ENCODE measurements at places on chromosomes 6 and 20.

DNA sequence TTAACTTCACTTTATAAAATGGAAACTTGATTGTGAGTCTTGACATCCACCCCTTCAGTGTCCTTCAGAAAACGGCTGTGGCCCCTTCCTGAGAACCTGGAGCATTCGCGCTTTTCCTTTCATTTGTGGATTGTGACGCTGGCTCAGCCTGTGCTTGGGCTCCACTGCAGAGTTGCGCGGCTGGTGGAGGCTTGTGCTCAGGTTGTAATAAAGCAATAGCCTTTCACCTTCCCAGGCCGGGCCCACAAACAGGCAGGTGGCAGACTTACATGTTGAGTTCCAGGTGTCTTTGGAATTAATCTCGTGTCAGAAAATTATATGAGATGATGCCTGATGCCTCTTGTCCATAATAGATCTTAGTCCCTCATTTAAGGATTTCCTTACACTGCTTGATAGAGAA lies 199.9 kb downstream of the CDH4 start:
- no peak for DNase-seq

DNA sequence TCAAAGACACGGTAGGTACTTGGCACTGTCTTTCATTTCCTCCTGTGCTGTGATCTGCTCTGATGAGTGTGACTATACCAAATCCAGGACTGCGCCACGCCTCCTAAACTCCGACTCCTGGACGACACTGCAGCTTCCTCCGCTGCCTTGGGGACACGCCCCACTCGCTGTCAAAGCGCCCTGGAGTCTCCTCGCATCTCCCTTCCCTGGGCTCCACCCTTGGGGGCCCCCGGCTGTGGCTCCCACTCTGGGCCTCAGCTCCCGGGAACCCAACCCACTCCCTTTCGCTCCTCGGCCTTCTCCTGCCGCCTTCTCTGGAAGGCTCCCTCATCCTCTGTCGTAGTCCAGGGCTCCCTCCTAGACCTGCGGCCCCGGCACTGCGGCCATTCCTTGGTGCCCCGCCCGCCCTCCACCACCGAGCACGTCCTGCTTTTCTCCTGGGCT lies 61.2 kb downstream of the RSPH3 start:
- no peak for DNase-seq

- no peak for DNase-seq
Measured at GRCh38 chr6:44932651-44933091, 395.5 kb upstream of the RUNX2 start.

DNA sequence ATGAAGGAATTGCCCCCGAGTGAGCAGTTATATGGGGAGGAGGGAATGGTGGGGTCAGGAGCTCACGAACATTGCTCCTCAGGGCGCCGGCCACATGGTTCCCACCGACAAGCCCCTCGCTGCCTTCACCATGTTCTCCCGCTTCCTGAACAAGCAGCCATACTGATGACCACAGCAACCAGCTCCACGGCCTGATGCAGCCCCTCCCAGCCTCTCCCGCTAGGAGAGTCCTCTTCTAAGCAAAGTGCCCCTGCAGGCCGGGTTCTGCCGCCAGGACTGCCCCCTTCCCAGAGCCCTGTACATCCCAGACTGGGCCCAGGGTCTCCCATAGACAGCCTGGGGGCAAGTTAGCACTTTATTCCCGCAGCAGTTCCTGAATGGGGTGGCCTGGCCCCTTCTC lies 7.2 kb downstream of the CTSA start:
- no peak for DNase-seq

GRCh38 chr20:22346716-22347115 lies 237.7 kb downstream of the FOXA2 start:
- no peak for DNase-seq

DNA sequence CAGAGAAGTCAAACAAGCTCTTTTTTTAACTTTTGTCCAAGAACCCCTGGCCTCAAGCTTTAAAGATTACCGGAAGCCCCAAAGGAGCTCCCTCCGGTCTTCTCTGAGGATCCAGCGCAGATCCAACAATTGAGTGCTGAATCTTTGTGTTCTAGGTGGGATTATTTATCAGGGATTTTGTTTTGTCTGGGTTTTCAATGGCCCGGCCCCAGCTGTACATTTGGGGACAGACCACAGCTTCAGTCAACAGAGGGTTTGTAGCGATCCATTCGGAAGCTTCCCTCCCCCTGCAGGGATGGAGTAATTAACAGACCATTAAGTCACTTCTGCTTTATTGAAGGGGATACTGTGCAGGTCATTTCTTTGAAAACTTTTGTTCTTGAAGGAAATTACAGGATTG lies 7.8 kb downstream of the OLIG3 start:
- no peak for DNase-seq

- DNase-seq, result no peak
Measured at GRCh38 chr6:119182875-119183274, 104.4 kb upstream of the FAM184A start.

GRCh38 chr6:28525496-28526039 lies at the start of gene GPX5:
Gene GPX5, plus strand, starts transcription at chr6:28525881. Its CDS starts 133 bp downstream, at chr6:28526014.
- DNase-seq, result no peak

DNA sequence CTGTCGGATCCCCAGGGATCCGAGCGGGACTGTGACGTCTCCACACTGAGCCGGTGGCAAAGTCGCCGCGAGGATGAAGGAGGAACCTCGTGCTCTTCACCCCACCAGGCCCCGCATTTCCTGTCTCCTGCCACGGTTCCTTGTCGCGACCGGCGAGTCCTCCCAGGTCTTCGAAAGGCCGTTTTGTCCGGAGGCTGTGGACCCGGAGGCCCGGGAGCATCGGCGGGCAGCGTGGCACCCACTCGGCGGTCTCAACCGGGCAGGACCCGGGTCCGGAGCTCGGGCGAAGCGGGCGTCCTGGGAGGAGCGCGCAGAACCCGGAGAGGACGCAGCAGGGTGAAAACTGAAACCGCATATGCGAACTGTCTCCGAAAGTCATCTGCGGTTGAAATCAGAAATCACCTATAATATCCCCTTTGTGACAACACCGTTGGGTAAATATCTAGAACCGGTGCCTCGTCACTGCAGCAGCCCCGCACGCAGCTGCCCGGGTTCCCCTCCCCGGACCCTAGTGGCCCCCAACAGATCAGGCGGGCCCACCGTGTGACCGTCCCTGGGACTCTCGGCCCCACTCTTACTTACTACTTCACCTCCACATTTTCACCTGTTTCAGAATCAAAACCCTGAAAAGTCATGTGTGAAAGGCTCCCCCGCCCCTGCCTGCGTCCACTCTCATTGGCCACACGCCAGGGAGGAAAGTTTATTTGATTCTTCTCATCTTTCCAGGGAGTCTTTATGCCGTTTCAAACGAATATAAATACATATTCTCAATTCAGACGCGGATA lies 3.1 kb upstream of the ULBP2 start:
- DNase-seq, result no peak

- DNase-seq, result no peak
Measured at GRCh38 chr6:92810913-92811312, 608.4 kb downstream of the EPHA7 start.

DNA sequence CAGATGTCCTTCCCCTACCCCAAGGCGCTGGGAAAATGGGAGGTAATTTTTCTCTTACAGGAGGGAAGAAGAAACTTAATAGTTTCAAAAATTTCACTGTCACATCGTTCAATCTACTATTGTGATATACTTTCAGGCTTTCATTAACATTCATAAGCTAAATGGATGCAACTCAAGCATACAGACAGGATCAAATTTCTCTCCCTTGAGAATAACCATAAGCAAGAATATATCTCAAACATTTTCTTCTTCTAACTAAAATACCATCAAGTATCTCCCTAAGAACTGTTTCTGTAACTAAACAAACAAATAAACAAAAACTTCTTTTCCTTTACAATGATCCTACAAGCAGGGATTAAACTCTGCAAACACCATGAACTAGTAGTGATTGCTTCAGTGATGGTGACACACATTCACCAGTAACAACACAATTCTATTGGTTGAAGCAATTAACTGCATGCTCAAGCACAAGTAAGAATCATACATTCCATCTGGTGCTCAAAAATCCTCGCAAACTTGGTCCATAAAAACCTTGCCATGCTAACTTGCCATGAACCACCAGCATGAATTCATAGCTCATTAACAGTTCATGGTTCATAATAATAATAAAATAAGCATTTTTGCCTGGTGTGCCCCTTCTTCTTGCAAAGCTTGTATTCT lies 183.8 kb downstream of the PTPRK start:
- no peak for DNase-seq

DNA sequence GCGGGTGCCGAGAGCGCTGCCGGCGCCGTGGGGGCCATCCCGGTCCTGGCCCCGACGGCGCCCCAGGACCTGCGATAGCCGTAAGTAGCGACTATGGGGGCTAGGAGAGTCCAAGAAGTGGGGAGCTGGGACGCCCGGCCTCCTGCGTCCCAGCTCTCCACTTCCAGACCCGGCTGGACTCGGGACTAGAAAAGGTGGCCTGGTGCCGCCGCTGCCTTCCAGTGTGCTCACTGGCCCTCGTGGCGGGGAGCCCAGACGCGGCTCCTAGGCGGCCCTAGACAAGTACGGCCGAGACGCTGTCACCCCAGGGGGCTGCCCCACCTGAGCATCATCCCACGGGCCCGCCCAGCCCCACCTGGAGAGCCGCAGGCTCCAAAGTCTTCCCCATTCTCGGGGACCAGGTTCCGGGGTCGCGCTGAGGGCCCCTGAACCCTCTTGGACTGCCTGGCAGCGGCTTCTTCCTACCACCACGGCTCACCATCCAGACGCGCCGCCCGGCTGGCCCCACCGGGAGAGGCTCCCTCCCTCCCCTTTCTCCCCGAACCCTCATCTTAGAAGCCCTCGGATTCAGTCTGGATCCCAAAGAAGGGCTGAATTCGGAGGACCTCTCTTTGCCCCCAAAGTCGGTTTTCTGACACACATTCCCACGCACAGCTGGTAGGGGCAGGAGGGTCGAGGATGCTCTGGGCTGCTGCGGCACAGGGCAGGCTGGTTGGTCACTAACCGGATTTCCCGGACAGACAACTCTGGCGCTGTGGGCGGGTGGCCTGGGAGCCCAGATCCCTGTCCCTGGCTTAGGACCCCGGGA lies 870 bp upstream of the MDFI start:
- DNase-seq, result no peak

GRCh38 chr6:39610221-39610620 lies 115.0 kb downstream of the KIF6 start:
- no peak for DNase-seq

DNA sequence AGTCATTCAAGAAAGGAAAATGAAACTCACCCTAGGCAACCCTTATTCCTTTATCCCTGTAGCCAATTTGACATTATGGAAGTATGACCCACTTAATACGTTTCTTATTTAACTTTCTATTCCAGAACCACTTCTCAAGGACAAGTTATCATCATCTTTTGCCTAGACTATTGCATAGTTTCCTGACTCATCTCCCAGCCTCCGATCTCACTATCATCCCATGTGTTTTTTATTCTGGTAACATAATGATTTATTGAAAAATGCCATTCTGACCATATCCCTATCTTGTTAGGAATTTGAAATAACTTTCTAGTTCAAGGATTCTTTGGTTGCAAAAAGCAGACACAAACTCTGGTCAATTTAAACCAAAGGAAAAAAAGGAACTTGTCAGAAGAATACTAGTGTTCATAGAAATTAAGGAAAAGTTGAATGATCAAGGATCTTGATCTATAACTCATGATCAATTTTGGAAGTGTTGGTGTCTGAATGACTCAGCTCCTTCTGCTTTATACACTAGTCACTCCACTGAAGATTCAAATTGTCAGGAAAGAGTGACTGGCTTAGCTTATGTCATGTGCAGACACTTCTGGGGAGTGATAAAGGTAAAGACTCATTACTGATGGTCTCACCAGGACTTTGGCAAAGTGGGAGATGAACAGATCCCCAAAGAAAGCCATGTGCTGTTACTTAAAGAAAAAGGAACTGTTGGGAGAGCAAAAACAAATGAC lies 8.5 kb upstream of the TINAG start:
- DNase-seq, result no peak

DNA sequence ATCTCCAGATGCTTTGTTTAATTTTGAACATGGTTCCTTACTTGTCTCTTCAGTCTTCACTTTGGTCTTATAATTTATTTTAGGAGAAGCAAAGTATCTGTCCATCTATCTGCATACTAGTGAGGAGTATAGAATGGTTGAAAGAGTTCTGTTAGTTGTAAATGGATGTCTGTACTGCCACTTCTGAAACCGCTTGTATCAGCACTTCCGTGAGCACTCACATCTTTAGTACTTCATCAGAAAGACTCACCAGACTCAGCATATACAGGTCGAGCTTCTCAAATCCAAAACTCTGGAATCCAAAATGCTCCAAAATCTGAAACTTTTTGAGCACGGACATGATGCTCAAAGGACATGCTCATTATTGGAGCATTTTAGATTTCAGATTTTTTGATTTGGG lies 142.0 kb upstream of the GLP1R start:
- DNase-seq, result no peak

- no peak for DNase-seq
Measured at GRCh38 chr6:156150391-156150790, 626.8 kb upstream of the ARID1B start.

- DNase-seq, result peak; percentile 60
Measured at GRCh38 chr20:46512943-46513844, at the start of gene ZNF334. Gene ZNF334, minus strand, starts transcription at chr20:46513559. Its CDS starts 1,457 bp downstream, at chr20:46512102.

- no peak for DNase-seq
Measured at GRCh38 chr20:43690943-43691598, 24.2 kb downstream of the MYBL2 start.

GRCh38 chr20:57790176-57790575 lies 80.4 kb upstream of the PMEPA1 start:
- DNase-seq, result no peak

DNA sequence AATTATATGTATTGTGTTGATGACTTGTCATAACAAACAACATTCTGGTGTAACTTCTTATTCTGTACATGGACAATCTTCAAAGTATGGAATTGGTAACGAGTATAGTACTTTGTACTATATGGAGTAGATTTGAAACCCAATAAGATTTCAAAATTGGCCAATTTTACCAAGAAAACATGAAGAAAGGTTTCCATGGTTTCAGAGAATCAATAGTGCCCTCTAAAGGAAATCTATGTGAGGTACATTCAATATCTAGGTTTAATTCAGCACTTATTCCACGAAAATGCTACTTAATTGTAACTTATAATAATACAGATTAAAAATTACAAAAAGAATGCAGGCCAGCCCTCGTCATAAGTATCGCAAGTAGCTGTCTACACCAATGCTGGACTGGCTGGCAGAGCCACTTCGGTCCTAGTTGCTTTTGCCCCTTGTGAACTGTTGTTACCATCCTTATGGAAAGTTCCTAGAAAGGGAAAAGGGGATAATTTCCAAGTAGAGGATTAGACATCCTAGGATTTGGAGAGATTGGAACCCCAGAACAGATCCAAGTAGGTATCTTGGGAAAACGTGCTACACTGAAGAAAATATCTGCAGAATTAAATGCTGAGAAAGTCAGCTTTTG lies 70.9 kb downstream of the LCA5 start:
- DNase-seq, result no peak

DNA sequence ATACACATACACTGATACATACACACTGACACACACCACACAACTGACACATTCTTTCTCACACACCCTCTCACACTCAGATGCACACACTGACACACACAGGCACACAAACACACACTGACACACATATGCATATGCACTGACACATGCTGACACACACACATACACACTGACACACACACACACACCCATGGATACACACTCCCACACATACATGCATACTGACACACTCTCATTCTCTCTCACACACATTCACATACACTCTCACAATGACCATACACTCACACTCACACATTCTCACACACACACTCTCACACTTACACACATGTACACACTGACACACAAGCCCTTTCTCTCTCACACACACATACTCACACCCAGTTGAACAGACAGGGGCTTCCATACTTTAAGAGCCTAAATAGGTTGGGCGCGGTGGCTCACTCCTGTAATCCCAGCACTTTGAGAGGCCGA lies 236.4 kb downstream of the LRFN2 start:
- no peak for DNase-seq

GRCh38 chr6:37818536-37819176 lies 871 bp upstream of the ZFAND3 start:
- peak; percentile 97 for DNase-seq

All from ovary (tissue), 10 donors.